ENCODE measurements at places on chromosomes 5 and 9.

DNA sequence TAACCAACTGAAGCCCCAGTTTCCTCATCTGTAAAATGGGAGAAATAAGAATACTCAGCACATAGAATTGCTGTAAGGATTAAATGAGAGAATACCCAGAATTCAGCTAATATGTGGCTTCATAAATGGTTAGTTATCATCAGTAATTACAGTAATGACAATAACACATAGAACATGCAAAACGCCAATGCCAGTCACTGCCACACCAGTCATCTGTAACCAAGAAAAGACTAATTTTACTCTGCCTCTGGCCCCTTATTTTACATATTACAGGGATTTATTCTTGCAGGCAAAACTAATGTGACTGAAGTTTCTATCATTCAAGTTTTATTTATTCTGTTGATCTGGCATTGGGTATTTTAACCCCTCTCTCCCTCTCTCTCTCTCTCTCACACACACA lies 46.5 kb downstream of the EBF1 start:
- no peak for DNase-seq

DNA sequence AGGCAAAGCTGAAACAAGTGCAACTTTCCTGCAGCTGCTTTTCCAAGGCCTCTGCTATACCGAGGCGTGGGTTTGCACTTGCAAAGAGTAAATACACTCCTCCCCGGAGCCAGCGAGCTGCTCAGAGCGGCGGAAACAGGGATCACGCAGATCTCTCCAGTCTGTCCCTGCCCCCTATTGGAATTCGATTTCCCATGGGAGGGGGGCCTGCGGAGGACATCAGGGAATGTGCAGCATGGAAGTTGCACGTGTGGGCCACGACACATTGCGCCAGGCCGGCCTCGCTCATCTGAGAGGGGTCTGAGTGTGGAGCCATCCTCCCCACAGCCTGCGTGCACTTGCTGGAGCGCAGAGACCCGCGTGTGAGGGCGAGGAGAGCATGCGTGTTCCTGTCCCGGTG lies 104.3 kb upstream of the PHYKPL start:
- no peak for DNase-seq

DNA sequence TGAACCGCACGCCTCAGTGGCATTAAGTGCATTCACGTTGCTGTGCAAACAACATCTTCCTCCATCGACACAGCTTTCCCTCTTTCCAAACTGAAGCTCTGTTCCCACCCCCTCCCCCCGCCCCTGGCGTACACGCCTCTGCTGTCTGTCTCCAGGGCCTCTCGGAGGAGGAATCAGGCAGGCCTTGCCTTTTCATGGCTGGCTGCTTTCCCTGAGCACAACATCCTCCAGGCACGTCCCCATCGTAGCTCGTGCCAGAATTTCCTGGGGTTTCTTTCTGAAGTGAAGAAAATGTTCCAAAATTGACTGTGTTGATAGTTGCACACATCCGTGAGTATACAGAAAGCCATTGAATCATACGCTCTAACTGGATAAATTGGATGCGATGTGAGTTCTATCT lies 22.3 kb upstream of the TMEM250 start:
- DNase-seq, result no peak

GRCh38 chr5:142597546-142598337 lies 88.1 kb downstream of the FGF1 start:
- DNase-seq, result no peak

DNA sequence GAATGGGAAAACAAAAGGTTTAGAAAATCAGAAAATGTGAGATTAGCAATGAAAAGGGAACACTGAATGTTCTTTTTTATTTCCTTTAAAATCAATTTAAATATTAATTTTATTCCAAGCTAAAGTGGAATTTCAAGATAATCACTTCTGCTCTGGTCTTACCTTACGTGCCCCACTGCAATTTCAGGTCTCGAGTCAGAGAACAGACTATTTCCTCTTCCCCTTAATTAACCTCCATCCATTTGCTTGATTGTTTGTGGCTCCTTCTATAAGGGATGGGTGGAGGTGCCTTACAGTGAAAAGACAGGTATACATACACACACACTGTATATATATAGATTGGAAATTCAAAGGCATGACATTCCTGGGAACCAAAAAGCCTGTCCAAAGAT lies 137.1 kb downstream of the SUSD1 start:
- DNase-seq, result no peak

- no peak for DNase-seq
These were observed 635.7 kb downstream of the RAB3C start for GRCh38 chr5:59218424-59219045.

GRCh38 chr9:16318516-16319060 lies 551.9 kb downstream of the BNC2 start:
- DNase-seq, result peak; percentile 49

DNA sequence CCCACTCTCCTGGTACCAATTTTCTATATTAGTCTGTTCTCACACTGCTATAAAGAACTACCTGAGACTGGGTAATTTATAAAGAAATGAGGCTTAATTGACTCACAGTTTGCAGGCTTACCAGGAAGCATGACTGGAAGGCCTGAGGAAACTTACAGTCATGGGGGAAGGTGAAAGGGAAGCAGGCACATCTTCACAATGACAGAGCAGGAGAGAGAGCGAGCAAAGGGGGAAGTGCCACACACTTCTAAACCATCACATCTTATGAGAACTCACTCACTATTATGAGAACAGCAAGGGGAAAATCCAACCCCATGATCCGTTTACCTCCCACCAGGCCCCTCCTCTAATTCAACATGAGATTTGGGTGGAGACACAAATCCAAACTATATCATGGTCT lies 72.2 kb downstream of the ATG10 start:
- no peak for DNase-seq

DNA sequence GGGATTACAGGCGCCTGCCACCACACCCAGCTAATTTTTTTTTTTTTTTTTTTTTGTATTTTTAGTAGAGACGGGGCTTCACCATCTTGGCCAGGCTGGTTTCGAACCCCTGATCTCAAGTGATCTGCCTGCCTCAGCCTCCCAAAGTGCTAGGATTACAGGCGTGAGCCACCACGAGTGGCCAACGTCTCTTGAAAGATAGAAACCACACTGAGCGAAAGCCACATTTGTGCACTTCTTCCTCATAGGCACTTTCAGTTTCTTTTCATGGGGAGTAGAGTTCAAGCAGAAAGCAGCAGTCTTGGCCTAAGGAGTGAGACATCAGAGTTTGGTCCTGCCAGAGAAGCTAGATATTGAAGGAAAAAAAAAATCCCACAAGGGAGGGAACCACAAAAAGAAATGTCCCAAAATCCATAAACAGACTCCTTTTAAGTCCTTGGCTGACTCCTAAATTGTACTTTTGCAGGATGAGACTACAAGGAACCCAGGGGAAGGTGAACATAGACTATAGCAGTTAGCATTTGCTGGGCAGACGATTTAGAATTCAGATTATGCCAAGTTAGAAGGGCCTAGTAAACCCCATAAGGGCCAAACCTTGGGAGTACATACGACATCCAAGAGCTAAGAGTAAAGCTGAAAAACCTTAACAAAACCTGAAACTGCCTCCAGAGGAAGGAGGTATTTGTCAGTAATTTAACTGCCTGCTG lies 43.9 kb upstream of the GLIPR2 start:
- no peak for DNase-seq

DNA sequence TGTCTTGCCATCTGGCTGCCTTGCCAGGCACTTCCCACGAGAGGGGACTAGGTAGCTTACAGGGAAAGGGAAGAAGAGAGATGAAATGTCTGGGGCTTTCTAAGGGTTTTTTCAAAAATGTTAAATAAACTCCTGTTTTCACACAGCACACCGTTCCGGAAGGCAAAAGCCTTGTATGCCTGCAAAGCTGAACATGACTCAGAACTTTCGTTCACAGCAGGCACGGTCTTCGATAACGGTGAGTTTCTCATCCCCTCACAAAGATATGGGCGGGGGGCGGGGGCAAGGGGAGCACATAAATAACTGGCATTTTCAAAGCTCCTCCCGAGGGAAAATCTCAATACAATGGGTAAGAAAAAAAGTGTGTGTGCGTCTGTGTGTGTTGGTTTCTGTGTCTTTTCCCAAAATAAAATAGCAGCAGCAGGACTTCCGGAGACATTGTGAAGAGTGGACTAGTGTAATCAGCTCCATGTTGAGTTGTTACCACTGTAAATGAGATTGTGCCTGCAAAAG lies 189.6 kb downstream of the NR3C1 start:
- no peak for DNase-seq

DNA sequence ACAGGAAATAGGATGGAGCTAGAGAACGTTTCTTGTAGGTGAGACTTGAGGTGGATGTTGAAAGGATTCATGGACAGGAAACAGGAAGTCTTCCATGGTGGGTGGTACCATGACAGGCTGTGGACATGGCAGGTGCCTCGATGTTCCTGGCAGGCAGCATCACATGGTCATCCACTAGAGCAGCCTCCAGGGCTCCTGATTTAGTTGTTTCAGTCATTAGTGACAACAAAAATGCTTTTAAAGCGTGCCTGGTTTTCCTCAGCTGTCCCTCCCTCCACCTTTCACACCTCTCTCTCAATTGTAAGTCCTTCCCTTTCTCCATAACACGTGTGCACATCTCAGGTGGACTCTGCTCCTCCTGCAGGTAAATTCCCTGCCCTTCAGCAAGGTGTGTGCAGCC lies 25.2 kb upstream of the ASPN start:
- DNase-seq, result no peak

GRCh38 chr5:6527749-6528455 lies 79.2 kb downstream of the UBE2QL1 start:
- DNase-seq, result no peak

- DNase-seq, result no peak
These were observed 6.3 kb downstream of the CRHBP start for GRCh38 chr5:76958991-76959767.

- DNase-seq, result no peak
These were observed 6.3 kb downstream of the PDE4D start for GRCh38 chr5:59887274-59887673.

DNA sequence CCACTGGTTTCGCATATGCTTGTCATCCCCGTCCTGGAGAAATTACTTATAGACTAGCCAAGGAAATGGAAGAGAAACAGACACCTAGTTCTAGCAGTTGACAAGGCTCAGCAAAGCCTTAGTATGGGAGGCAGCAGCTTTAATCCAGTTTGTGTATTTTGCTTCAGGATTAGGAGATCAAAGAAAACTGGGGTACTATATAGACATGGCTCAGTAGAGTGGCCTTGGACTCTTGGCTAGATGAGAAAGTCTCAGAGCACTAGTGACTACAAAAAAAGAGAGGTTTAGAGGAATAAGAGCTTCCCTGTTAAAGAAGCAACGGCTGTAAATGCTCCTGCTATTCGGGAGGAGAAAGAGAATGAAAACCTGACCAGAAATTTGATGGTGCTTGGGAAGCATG lies 349.1 kb downstream of the CTNND2 start:
- DNase-seq, result no peak

DNA sequence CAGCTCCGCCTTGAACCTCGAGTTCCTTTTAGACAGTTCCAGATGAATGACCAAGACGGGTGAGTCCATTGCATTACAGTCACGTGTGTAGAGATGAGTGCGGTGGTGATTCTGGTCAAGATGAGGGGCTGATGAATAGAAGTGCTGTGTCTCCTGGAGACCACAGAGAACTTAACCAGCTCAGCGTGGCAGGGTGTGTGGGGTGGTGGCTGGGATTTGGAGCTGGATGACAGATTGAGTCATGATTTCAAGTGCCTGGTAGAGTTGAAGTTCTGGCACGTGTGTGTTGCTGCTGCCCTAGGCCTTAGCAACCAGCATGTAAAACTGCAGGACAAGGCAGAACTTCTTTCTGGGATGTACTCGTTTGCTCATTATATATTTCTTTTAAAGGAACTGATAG lies 53.3 kb downstream of the PRRC2B start:
- no peak for DNase-seq

- DNase-seq, result no peak
These were observed 36.7 kb upstream of the CTNNA1 start for GRCh38 chr5:138716456-138716924.

- DNase-seq, result no peak
These were observed 29.8 kb upstream of the MSX2 start for GRCh38 chr5:174694611-174695010.

DNA sequence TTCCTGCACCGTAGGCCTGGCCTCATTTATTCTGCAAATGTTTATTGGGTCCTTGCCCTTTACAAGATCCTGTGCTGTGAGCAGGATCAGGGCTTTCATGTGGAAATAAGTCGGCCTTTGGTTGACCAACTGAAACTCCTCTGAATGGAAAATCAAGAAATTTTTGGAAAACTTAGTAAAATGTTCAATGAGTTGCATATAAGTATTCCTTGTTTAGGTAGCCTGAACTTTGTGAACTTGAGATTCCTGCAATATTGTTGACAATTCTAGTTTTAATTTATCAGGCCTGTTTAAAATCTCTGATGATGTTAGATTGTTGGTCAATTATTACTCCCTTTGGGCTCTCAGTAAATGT lies 1.1 kb downstream of the MAML1 start:
- DNase-seq, result no peak

DNA sequence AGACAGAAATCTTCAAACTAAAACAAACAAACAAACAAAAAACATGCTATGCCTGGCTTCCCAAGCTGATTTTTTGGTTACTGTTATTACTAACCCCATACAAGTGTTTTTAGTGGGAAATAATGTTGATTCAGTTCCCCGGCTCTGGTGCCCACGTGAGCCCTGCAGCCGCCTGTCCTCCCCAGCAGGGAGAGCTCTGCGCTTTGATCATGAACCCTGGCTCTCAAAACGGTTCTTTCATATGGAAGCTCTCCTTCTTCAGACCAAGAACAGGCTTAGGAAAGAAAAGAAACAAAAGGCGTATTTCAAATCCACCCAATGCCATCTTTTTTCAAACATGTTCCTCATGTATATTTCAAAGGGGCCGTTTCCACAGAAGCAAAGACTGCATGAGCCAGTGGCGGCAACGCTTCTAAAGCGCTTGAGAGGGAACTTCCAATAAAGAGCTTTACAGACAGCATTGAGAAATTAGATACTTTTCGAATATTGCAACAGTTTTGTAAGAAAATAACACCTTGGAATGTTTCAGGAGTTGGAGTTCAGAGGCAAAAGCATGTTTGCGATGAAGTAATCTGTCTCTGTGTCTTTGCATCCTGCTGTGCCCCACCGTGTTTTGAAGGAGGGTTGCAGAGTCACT lies 74.8 kb downstream of the ICE1 start:
- no peak for DNase-seq

DNA sequence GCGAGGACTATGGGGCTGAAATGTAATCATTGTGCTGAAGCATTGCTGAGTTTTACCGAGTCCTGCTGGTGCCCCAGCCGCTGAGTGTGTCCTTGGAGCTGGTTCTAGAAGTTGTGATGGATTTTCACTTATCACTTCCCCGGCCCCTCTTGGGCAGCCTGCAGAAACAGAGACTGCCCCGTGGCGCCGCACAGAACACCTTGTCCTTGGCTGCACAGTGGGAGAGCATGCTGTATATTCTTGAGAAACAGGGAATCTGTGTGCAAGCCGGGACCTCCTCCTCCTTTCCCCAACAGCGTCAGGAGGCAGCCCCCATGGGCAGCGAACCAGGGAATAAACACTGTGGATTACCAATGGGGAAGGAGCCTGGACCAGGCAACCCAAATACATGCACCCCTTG lies 90.6 kb upstream of the RUFY1 start:
- no peak for DNase-seq

Measured in spinal cord (tissue), 10 donors.